ENCODE measurements at places on chromosomes 7 and 10.

DNA sequence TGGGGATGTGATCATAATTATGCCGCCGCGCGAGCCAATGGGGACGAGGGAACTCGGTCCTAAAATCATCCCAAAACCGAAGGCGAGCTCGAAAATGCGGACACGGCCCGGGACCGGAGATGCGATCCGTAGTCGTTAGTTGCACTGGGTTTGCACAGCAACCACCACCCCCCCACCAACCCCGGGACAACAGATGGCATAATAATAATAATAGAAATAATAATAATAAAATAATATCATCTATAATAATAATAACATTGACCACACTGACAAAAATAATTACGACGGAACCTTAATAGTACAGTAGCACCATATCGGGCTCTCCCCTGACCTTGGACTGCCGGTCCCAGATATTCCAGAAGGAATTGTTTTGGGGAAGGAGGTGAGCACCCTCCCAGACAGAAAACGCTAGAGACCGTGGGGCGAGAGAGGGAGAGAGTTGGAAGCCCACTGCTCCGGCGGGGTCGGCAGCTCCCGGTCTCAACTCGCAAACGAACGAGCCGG is 1.1 kb upstream of the EMX2 start:
- peak; percentile 81 for DNase-seq

- DNase-seq, result no peak
These were observed 92.9 kb downstream of the CPED1 start for GRCh38 chr7:121081327-121081936.

DNA sequence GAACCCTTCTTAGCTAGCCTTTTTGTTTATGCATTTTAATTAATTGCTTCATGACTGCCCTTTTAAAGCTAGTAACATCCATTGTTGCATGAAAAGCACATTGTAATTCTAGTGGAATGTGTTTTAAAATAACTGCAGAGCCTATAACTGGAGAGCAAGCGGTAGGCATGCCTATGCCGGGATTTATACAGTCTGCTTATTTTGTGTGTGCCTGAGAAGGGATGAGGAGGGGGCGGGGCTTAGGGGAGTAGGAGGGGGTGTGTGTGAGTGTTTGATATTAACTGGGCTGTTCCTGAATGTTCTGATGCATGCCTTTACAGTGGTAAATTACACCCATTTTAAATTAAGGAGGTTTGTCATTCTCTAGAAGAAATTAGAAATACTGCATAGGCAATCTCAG is 208.1 kb downstream of the TCF7L2 start:
- DNase-seq, result peak; percentile 43

DNA sequence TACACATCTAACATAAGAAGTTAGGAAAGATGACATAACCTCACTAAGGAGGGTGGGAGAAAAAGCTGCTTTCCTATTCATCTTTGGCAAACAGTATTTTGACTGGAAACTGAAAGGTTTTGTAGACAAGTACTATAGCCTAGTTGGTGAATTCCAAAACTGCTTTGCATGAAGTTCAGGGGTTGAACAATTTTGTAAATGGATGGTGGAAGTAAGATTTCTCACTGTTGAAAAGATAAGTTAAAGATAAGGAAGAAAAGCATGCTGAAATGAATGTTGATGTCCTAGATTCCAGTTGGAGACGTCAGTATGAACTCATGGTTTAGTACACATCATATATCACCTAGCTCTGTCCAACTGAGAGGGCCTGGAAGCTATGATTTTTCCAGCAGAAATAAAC is 159.1 kb upstream of the FEZF1 start:
- DNase-seq, result no peak

- no peak for DNase-seq
These were observed 58.9 kb downstream of the ALOX5 start for GRCh38 chr10:45432700-45433472.

DNA sequence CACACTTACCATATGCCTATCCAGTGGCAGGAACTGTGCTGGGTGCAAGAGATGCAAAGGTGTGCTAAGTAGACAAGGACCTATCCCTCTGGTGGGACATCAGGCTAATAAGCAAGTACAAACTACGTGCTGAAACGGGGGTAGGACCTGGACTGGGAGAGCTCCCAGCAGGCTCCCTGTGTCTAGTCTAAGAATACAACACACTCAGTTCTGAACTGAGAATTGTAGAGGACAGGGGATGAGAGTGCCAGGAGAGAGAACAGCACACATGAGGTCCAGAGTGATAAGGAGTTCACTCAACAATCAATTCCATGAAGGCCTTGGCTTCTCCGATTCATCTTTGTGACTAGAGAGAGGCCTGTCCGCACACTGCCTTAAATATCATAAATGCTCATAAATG is 253.7 kb downstream of the ELMO1 start:
- no peak for DNase-seq
